Ammon's horn (tissue), 1 donor: ENCODE measurements at places on chromosomes 3 and 15.

DNA sequence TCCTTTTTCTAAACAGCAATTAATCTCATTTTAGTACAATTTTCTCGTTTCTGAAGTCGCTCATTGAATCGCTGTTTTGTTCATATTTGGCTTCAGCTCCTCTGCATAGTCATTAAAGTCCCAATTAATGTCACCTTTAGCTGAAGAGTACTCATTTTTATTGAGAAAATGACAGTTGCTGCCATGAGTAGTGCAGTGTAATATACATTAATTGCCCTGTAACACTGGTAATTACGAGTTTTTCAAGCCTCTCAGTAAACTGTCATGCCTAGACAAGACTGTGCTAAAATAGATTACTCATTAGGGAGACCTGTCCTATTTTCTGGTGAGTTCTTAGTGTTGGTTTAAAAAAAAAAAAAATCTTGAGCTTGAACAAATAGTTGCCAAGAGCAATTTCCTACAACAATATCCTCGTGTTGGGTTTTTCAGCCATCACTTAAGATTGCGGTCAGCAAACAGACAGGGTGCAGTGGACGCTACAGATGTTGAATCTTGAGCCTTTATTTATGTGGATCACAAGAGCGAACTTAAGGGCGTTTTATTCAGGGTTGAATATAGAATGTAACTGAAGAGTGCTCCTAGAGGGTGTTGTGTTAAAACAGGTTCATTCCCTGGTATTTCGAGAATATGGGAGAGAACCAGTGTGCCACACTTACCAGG is 176.0 kb downstream of the CDIN1 start:
- no peak for DNase-seq

GRCh38 chr3:143081844-143082778 is 37.5 kb upstream of the CHST2 start:
- DNase-seq: no peak

- no peak for DNase-seq
Measured at GRCh38 chr3:2615080-2615479, 495.1 kb downstream of the IL5RA start.

- DNase-seq: no peak
Measured at GRCh38 chr3:36874424-36874823, 70.4 kb downstream of the TRANK1 start.
